Fibroblast of pulmonary artery (primary cell): ENCODE measurements at places on chromosomes 3 and 15.

GRCh38 chr15:39025321-39025720, 460.7 kb upstream of the RASGRP1 start:
- DNase-seq, result peak; percentile 13

- peak; percentile 94 for DNase-seq
Observed at GRCh38 chr3:194296454-194297263, 54.5 kb downstream of the CPN2 start.

DNA sequence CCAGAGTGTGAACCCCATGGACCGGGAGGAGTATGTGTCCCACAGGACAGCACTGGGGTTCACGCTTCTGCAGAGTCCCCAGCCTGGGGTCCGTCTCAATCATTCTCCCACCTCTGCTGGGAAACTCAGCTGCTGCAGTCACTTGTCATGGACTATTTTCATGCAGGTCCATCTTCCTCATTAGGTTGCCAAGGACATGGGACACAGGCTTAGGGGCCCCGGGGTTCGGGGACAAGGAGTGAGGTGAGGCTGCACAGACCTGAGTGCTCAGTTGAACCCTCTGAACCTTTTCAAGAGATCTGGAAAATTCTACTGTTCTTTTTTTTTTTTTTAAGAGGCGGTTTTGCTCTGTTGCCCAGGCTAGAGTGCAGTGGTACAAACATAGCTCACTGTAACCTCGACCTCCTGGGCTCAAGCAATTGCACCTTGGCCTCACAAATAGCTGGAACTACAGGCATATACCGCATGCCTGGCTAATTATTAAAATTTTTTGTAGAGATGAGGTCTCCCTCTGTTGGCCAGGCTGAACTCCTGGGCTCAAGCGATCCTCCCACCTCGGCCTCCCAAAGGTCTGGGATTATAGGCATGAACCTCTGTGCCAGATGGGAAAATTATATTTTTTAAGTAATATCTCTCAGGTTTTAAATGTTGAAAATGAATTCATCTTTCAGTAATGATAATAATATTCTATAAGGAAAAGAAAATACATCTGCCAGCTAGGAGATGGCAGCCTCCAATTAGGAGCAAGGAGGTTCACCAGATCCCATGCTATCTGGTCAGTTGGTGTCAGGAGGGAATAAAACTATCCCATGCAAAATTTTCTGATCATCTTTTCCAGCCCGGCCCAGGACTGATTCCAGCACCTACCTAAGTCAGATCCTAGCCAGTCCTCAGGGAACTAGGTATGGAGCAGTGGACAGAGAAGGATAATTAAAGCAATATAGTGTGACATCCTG, 45.2 kb downstream of the RPN1 start:
- DNase-seq, result no peak

- DNase-seq, result no peak
Observed at GRCh38 chr3:66761093-66761780, 236.9 kb upstream of the KBTBD8 start.

GRCh38 chr3:198070871-198071270, 110.9 kb downstream of the LMLN start:
- DNase-seq, result no peak

DNA sequence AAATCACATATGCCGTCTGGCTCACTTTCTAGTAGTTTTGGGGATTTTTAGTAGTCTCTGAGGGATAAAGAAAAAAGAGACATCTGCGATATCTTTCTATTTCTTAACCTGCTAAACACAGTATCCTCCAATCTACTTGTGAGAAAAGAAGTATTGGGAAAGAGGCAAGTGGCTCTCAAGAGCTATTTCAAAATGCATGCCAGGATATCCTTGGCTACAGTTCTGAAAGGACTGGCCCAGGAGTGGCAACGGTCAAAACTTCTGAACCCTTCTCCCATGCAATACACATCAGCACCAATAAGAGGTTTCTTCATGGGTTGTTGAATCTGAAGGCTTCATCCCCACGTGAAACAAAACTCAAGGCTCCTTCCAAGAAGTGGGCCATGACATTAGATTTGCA, 204.0 kb upstream of the WNT5A start:
- DNase-seq, result no peak

DNA sequence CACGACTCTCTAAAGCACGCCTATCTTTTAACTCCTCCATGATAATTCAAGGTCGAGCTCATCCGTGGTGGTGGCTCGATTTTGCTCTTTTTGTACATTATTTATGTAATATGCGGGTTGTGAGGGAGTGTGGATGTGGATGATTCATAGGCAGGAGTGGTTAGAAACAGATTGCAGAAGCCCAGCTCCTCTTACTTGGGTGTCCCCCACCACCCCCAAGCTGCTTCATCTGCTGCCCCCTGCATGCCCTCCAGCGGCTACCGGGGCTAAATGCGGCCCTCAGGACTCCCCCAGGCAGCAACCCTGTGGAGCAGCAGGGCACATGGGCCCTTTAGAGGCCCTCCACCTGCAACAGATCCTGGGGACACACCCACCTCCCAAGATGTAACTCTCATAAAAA, 111.5 kb upstream of the SELENOK start:
- peak; percentile 39 for DNase-seq

DNA sequence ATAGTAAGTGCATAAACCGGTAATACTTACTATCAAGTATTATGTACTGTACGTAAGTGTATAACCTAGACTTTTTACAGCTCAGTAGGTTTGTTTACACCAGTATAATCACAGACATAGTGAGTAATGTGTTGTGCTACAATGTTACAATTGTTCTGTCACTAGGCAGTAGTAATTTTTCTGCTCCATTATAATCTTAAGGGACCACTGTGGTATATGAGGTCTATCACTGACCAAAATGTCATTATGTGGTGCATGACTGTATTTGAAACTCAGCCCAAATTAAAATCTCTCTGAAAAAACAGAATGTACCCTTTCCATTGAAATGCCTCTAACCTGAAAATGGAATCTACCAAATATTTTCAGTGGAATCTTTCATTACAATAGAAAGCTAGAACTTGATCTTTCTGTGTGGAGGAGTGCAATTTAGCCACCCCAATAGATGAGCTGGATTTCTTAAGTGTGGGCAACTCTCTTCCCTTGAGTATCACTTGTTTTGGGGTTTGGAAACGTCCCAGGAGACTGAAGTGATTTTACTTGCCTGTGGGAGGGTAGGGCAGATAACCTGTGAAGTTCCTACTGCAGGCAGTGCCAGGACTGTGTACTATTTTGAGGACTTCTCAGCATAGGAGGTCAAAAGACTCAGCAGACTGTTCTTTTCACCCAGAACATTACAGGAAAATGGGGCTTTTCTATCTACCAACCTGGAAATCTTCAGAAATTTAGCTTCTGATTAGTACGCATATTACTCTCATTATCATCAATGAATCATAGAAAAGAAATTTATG, 50.9 kb downstream of the FAM98B start:
- DNase-seq, result peak; percentile 2

DNA sequence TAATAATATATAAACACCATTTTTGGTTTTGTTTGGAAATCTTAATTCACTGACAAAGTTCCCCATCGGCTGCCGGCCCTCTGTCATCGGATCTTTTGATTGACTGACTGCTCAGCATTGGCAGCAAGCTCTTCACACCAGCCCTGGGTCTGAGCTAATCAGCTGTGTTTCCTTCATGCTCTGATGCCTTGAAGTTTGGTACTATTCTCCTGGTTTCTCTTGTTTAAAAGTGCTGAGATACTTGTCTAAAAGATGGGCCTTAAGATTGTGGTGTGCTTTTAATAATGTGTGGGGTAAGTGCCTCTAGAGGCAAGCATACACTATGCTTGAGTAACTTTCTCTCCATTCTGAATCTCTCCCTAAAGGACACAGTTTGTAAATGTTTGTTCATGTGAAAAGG, 415.5 kb upstream of the TPRG1 start:
- no peak for DNase-seq

GRCh38 chr15:76057332-76058000, 2.3 kb upstream of the TMEM266 start:
- peak; percentile 61 for DNase-seq

DNA sequence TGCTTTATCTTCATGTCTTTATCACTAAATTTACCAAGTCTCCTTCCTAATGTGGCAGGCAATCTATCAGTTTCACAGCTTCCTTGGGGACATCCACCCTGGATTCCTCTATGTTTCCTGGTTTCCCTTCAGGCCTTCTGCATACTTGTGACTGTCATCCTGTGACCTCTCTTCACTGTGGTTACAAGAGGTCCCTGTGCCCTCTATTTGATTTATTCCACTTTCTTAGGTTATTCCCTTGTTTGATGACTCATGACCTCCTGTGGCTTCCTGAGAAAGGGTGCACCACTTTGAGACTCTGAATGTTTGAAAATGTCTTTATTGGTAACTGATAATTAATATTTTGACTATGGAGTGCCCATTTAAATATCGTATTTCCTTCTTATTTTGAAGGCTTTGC, 60.5 kb upstream of the KY start:
- no peak for DNase-seq

GRCh38 chr3:119140466-119140865, 5.5 kb upstream of the TEX55 start:
- no peak for DNase-seq

GRCh38 chr15:100628746-100629145, 26.4 kb downstream of the ASB7 start:
- DNase-seq, result peak; percentile 50

DNA sequence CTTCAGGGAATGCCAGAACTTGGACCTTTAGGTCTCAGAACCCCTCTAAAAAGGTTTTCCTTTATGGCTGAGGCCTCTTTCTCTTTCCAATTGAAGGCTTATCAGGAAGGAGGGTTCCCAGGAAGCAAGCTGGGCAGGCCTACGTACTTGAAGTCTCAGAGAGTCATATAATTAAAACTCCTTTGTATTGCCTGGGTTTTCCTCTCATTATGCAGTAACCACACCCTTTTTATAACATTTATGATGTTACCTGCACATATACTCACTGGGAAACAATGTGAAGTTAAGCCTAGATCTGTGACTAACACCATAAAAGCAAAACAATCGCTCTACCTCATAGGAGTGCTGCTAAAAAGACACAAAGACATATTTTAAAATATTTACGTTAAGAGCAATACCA, 27.3 kb downstream of the SERP1 start:
- no peak for DNase-seq

- no peak for DNase-seq
Observed at GRCh38 chr3:107950417-107950816, 140.4 kb downstream of the CD47 start.
